H1 (cell line): ENCODE measurements at places on chromosomes 16 and 17.
A peak's percentile ranks its signal among the peaks of the same experiment; 100 is the strongest.

DNA sequence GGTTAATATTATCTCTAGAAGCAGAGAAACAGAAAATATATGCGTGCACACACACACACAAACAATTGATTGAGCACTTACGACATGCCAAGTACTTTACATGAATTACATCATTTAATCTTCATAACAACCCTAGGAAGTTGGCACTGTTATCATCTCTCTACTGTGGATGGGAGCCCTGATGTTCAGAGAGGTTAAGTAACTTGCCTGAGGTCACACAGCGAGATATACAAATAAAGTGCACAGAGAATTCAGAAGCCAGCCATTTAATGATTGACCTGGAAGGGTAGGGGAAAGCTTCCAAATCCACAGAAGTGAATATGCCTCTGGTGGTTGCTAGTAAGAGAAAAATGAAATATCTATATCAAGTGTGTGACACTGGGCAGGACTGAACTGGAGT, 37.5 kb upstream of the GPR139 start:
- DNase-seq = no peak
- no peak overlapping the region for H3K27ac ChIP-seq
- H3K4me1 ChIP-seq = no peaks in the 10 kb centered on the region
- no peak overlapping the region for H3K4me3 ChIP-seq

GRCh38 chr17:77666881-77667395, 291.6 kb upstream of the TNRC6C start:
- H3K4me1 ChIP-seq = no peaks in the 10 kb centered on the region
- H3K27me3 ChIP-seq = no peaks in the 10 kb centered on the region
- DNase-seq = no peak
- H3K27ac ChIP-seq = no peak overlapping the region
- H3K36me3 ChIP-seq = no peaks in the 10 kb centered on the region

DNA sequence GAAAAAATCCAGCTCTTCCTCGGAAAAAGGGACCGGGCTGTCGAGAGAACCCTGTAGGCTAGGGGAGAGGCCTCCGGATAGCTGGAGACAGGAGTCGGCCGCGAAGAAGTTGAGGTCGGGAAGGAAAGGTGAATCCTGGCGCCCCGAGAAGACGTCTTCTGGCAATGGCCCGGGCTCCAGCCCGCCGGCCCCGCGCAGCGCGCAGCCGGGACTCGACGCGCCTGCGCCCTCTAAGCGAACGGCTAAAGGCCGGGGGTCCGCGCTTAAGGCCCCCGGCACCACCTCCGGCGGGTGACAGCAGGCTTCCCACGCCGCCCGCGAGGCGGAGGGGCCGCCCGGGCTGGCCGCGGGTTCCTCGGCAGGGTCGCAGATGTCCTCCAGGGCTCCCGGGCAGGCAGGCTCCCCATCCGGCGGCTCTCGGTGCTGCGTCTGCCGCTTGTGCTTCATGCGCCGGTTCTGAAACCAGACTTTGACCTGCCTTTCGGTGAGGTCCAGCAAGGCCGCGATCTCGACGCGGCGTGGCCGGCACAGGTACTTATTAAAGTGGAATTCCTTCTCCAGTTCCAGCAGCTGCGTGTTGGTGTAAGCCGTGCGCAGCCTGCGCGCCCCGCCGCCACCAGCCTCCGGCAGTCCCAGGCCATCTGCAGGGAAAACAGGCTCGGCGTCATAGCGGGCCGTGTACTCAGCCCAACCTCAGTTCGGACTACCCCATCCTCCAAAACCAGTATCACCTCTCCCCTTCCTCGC, 1.6 kb downstream of the HOXB2 start:
- no peak overlapping the region for H3K27ac ChIP-seq
- no peak overlapping the region for H3K4me3 ChIP-seq
- DNase-seq = peak; percentile 84
- H3K27me3 ChIP-seq = peaks cover 82% of the 10 kb centered on the region
- peaks cover 3% of the 10 kb centered on the region; the same call in 1 of the 2 replicates for H3K36me3 ChIP-seq

GRCh38 chr16:4018391-4018790, 97.9 kb downstream of the ADCY9 start:
- no peaks in the 10 kb centered on the region for H3K36me3 ChIP-seq
- H3K4me3 ChIP-seq = no peak overlapping the region
- no peaks in the 10 kb centered on the region for H3K4me1 ChIP-seq
- H3K27ac ChIP-seq = no peak overlapping the region
- no peaks in the 10 kb centered on the region for H3K27me3 ChIP-seq
- DNase-seq = no peak

GRCh38 chr17:27996202-27997043, 46.1 kb upstream of the NLK start:
- H3K4me3 ChIP-seq = no peak overlapping the region
- no peaks in the 10 kb centered on the region for H3K27me3 ChIP-seq
- peaks cover 7% of the 10 kb centered on the region; the same call in 1 of the 2 replicates for H3K4me1 ChIP-seq
- H3K27ac ChIP-seq = no peak overlapping the region

DNA sequence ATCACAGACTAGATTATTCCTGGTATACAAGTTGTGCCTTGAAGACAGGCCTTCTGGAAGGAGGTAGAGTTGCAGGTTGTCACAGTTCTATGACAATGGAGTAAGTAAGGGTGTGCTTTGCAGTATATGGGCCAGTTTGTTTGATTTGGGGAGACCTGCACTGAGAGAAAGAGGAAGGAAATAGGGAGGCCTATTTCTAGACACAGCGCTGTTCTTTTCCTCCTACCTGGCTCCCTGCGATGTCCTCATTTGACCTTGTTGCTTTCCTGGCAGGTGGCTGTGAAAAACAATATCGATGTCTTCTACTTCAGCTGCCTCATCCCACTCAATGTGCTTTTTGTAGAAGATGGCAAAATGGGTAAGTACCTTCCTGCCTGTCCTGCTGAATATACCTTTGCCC, 22.5 kb upstream of the RASL10B start:
- H3K4me3 ChIP-seq = no peak overlapping the region
- H3K4me1 ChIP-seq = no peaks in the 10 kb centered on the region
- no peaks in the 10 kb centered on the region for H3K27me3 ChIP-seq
- H3K36me3 ChIP-seq = peaks cover 25% of the 10 kb centered on the region

GRCh38 chr16:50696575-50697420, 3.4 kb downstream of the NOD2 start:
- DNase-seq = no peak
- H3K27me3 ChIP-seq = peaks cover 26% of the 10 kb centered on the region
- H3K36me3 ChIP-seq = no peaks in the 10 kb centered on the region
- peaks cover 3% of the 10 kb centered on the region; the same call in 1 of the 2 replicates for H3K4me1 ChIP-seq
- H3K27ac ChIP-seq = no peak overlapping the region

DNA sequence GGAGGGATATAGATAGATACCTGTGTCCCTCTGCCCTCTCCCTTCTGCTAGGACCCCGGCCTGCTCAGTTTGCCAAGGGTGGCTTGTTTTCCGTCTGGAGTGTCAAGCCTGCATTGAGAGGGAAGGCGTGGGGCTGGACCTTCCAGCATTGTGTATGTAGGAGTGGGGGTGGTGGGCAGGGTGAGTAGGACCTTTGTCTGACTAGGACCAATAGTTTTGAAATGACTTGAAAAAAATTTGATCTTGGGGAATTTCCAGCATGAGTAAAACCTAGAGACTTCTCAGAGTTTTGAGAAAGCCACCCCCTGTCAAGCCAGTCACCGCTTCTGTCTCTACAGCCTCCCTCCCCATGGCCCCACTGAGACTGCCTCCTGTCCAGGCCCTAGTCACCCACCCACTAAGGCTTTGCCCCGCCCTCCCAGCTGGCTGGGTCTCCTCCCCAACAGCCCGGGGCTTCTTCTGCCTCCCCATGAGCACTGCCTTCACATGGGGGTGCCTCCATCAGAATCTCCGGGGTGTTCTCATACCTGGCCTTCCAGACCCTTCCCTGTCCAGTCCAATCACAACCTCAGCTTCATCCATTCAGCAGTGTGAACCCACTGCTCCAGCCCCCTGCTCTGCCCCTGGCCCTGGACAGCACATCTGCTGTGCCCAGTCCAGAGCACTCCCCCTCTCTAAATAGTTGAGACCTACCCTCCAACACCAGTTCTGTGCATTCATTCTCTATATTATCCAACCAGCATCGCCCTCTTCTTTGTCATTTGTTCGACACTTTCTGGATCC, 207.0 kb downstream of the MSI2 start:
- H3K27ac ChIP-seq = no peak overlapping the region
- H3K27me3 ChIP-seq = no peaks in the 10 kb centered on the region
- no peaks in the 10 kb centered on the region for H3K36me3 ChIP-seq
- H3K4me1 ChIP-seq = peaks cover 19% of the 10 kb centered on the region
- no peak for DNase-seq
- H3K4me3 ChIP-seq = no peak overlapping the region

DNA sequence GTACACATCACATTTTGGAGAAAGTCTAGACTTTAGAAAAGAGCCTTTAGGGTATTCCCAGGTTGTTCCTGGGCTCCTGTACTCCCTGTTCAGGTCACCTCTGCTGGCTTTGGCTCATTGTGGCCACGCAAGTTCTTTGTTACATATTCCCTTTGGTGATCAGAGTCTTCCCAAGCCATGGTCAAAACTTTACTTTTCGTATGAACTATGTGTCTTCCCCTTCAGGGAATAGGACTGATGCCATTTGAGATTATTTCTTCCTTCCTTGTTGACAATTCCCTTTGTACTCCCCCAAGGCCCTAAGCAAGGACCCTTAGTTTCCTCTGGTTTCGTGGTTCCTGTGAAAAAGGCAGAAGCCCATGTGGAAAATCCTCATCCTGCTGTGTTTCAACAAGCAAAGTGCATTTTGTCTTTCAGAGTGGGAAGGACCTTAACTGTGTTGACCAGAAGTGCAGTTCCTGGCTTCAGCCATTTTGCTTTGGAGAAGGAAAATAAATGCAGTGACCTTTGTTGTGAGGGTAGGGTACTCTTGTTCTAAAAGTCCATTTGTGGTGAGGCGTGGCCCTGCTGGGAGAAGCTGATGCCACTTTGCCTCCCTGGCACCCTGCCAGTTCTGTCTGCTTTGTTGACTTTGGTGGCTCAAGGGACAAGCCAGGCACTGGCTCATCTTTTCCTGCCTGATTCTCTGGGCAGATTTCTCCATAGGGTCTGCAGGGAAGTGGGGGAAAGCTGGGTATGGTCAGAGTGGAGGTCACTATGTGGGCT, 55.1 kb downstream of the ZNRF1 start:
- no peak for DNase-seq
- no peaks in the 10 kb centered on the region for H3K36me3 ChIP-seq
- no peak overlapping the region for H3K4me3 ChIP-seq
- no peaks in the 10 kb centered on the region for H3K4me1 ChIP-seq
- no peak overlapping the region for H3K27ac ChIP-seq

DNA sequence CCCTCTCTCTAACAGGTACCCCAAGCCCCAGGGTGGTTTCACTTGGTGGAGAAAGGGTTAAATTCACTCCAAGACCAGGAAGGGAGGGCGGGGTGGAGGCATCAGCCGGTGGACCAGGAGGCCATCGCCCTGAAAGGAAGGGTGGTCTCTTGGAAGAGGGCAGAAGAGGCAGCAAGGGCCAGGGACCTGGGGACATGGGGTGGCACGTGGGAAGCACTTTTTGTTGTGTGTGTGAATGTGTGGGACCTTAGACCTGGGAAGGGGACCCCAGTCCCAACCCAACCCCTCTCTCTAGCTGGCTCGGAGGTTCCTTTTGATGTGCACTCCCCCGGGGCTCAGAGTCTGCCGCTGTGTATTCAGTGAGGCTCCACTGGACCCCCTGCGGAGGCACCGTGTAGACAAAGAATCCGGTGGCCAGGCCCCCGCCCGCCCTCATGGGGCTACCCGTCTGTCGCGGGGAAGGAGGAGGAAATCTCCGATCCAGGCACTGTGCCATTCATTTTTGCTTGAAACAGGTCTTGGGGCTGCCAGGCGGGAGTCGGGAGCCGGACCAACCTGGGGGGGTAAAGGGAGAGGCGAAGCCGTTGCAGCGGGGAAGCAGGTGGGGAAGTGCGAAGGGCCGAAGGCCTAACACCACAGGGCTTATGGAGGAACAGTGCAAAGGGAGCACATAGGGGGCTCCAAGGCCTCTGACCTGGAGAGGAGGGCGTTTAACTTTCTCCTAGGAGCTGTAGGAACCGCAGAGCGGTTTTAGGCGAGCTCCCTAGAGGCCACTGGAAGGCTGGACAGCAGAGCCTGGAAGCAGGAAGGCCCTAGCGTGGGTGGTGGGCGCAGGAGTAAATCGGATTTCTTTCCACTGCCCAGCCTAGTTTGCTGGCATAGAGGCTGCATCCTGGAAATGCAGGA, 3.2 kb upstream of the WNT3 start:
- no peak for DNase-seq
- peak overlapping the region; percentile 49 for H3K4me3 ChIP-seq
- peaks cover 33% of the 10 kb centered on the region for H3K27me3 ChIP-seq
- H3K27ac ChIP-seq = no peak overlapping the region

DNA sequence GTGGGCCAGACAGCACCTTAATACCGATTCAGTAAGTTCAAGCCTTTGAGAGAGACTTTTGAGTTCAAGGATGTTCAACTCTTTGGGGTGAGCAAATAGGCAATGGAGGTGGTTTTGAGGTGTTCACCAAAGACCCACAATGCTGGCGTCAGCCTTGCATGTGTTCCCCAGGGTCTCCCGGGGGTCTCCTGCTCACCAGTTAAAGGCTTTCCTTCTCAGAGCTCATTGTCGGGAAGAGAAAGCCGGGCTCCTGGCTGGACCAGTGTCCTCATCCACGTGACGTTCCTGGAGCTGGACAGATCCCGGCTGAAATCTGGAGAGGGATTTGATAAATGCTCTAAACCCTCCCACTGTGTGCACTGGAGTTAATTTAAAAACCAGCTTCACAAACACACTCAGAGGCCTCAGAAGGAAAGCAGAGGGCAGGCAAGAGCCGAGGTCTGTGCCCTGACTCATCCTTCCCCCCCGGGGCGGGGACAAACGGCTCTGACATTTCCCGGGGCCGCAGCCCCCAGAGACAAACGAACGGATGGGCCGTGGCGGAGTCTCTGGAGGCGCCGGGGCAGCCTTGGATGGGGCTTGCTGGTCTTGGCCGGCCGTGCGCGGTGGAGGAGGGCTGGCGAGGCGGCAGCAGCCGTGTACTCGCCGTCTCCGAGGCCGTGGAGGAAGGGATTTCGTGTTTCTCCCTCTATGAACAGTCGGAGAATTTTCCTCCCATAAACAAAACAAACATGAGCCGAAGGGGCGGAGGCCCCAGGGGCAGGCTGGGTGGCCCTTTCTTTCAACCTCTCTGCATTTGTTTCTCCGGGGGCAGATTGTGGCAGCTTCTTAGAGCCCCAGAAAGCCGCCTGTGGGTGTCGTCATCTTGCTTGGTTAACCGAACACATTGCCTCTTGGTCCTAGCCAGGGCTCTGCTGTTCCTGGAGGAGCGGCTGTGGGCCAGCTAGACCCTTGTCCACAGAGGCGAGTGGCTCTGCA, 94.2 kb downstream of the NTN1 start:
- H3K4me1 ChIP-seq = peaks cover 13% of the 10 kb centered on the region
- DNase-seq = peak; percentile 85
- H3K36me3 ChIP-seq = no peaks in the 10 kb centered on the region

GRCh38 chr16:83586461-83587200, 221.1 kb upstream of the HSBP1 start:
- no peak overlapping the region for H3K27ac ChIP-seq
- H3K4me1 ChIP-seq = no peaks in the 10 kb centered on the region; the same call in none of the 2 replicates
- no peak overlapping the region for H3K4me3 ChIP-seq
- H3K27me3 ChIP-seq = no peaks in the 10 kb centered on the region
- no peaks in the 10 kb centered on the region for H3K36me3 ChIP-seq
- DNase-seq = no peak
